ENCODE measurements at places on chromosomes 2 and 18.

DNA sequence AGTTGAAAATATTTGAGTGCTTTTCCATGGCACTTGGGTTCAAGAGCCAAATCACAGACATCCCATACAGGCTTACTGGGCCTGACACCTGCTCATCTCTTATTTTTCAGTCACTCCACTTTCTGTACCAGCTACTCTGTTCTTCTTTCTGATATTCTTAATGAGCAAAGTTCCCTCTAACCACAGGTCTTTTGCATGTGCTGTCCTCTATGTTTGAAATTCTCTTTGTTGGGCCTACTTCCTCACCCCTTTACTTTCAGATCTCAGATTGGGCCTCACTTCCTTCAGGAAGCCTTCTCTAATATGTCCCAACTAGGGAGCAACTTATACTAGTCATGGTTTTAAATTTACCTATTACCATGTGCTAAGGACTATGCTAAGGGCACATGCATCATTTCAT, 81.8 kb upstream of the RBMS1 start:
- DNase-seq, result no peak
- no peaks in the 10 kb centered on the region for H3K36me3 ChIP-seq
- H3K27me3 ChIP-seq, result no peaks in the 10 kb centered on the region
- no peaks in the 10 kb centered on the region for H3K4me1 ChIP-seq
- no peak overlapping the region for H3K4me3 ChIP-seq

GRCh38 chr2:162301151-162301804, 17.2 kb downstream of the IFIH1 start:
- H3K27me3 ChIP-seq, result no peaks in the 10 kb centered on the region
- H3K4me1 ChIP-seq, result no peaks in the 10 kb centered on the region
- H3K27ac ChIP-seq, result no peak overlapping the region

DNA sequence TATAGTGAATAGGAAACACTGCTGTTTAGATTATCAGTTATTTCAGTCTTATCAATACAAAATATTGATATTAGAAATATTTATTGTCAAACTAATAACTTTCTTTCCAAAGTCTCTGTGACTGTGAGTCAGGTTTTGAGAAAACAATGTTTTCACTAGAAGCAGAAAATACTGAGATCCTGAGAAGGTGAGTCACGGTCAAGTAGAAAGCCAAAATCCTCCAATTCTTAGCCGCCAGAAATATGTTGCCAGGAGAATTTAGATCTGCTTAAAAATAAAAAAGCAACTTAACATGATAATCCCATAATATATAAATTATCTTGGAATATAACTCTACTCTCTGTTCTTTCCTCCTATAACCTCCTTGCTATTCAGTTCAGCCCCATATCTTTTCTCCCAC, 181.9 kb upstream of the NRXN1 start:
- H3K27ac ChIP-seq, result no peak overlapping the region
- no peaks in the 10 kb centered on the region for H3K36me3 ChIP-seq
- no peak for DNase-seq
- no peak overlapping the region for H3K4me3 ChIP-seq

- H3K27ac ChIP-seq, result peak overlapping the region; percentile 86
- no peak for DNase-seq
- H3K4me1 ChIP-seq, result peaks cover 21% of the 10 kb centered on the region
These were observed 109.7 kb downstream of the B3GNT2 start for GRCh38 chr2:62305421-62306176.
